ENCODE measurements at places on chromosomes 7 and 10. TPM values are rescaled to one million over a fixed set of nuclear protein-coding genes. Genes with fewer than 3 reads are reported as not detected.

The TMEM236 gene
- under 0.01 TPM for total RNA-seq

The NANOS1 gene
- 0.79 TPM for total RNA-seq

The CHAT gene
- total RNA-seq = not detected

The CHRM2 gene
- not detected for total RNA-seq

The SMURF1 gene
- 42.4 TPM for total RNA-seq

The HOXA3 gene
- total RNA-seq = not detected

The USP54 gene
- 24.5 TPM for total RNA-seq

The PRKRIP1 gene
- 14.7 TPM for total RNA-seq

The PNLIPRP2 gene
- not detected for total RNA-seq

The KNDC1 gene
- total RNA-seq = under 0.01 TPM

The ALKBH4 gene
- total RNA-seq = 8.7 TPM

The GIMAP8 gene
- under 0.01 TPM for total RNA-seq

The NRG3 gene
- not detected for total RNA-seq

The SPDYE9 gene
- total RNA-seq = not detected

The CRYGN gene
- total RNA-seq = not detected

The UNCX gene
- total RNA-seq = not detected

The CYP3A5 gene
- 3.7 TPM for total RNA-seq

The STK31 gene
- total RNA-seq = 0.26 TPM

The CALCR gene
- not detected for total RNA-seq

The RGR gene
- total RNA-seq = not detected

The AASS gene
- 12.4 TPM for total RNA-seq

The RELN gene
- total RNA-seq = not detected

The RBM28 gene
- 17.1 TPM for total RNA-seq

The RAB19 gene
- not detected for total RNA-seq

Measured in bronchial epithelial cell (primary cell).